ENCODE measurements at places on chromosomes 12 and 14.

- no peak for DNase-seq
Observed at GRCh38 chr14:36344211-36344610, 23.8 kb upstream of the MBIP start.

DNA sequence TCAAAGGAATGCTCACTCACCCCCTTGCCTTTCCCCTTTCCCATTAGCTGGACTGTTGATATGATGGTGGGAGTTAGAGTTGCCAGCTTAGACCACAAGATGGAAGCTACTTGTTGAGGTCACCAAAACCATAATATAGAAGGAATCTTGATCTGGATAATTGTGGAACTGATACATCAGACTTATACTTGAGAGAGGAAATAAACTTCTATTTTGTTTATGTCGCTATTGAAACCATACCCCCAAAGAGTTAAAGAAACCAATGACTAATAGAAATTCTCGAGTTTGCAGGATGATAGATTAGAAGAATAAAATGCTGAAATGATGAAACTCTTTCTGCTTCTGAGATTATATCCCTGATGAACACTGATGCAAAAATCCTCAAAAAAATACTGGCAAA is 37.9 kb downstream of the TDG start:
- no peak for DNase-seq

DNA sequence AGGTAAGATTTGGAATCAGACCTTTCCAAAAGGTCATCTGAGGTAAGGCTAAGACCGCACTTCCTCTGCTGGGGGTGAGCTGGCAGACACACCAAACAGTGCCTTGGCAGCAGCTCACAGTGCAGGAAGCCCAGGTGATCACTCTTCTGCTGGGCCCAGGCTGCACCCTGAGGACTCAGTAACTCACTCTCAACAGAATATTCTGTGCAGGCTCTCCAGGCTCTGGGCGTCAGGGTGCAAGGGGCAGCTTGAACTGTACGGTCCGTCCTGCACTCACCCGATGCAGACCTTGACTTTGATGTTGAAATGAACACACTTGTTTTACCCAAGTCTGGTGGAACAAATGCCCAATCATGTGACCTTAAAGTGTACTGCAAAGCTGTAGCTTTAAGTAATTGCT is 6.0 kb downstream of the ALKBH2 start:
- DNase-seq: no peak

DNA sequence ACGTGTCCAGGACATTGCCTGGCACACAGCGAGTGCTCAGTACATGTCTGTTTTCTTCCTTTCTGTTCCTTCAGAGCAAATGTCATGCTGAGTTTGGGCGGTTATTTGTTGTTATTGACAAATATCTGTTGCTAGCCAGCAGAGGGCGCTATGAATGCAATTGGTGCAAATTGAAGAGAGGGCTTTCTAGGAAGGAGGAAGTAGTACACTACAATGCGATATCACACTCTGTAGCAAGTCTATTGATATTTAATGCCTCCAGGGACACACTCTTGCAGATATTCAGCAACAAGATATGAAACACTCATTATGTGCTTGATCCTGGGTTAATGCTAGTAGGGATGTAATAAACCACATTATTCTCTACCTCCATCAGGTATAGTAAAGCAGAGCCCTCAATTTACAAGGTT is 267.3 kb upstream of the SRRM4 start:
- DNase-seq: no peak

DNA sequence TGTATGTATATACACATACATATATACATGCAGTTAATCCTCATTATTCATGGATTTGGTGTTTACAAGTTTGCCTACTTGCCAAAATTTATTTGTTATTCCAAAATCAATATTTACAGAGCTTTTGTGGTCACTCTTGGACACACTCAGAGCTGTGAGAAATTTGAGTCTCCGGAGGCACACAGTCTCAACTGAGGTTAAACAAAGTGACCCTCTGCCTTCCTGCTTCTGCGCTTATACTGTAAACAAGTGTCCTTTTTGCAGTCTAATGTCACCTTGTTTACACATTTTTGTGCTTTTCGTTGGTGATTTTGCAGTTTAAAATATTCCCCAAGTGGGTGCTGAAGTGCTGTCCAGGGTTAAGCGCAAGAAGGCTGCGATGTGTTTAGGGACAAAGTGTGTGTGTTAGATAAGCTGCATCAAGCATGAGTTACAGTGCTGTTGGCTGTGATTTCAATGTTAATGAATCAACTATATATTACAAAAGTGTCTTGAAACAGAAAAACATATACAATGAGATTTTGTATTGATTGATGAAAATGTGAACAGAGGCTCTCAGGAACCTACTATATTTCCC is 13.1 kb upstream of the LTA4H start:
- no peak for DNase-seq

- no peak for DNase-seq
Observed at GRCh38 chr12:124240493-124240892, 54.4 kb upstream of the RFLNA start.

- DNase-seq: no peak
Observed at GRCh38 chr12:57887631-57888408, 41.3 kb upstream of the CTDSP2 start.

DNA sequence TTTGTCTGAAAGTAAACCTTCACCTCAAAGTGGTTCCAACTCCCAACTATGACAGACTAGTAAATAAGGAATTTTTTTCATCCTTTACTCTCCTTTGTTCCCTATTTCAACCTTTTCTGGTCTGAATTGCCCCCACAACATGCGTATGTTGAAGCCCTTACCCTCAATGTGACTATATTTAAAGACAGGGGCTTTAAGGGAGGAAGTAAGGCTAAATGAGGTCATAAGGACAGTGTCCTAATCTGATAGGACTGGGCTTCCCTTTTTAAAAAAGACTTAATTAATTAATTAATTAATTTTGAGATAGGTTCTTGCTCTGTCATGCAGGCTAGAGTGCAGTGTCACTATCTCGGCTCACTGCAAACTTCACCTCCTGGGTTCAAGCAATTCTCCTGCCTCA is 86.3 kb downstream of the VCPKMT start:
- no peak for DNase-seq

DNA sequence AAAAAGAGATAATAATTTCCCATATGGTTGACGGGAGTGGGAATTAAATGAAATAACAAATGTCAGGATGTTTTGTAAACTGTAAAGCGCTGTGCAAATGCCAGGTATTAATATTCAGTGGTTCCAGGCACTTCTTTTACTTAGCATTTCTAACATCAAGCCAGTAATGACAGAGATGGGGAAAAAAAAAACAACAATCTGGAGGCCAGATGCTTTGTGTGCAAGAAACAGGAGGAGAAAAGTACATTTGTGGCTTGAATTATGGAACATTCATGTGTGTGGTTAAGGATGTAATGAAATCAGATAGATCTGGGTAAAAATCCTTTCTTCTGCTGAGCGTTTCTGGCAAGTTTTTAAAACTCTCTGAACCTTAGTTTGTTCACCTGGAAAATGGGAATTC is 509.6 kb downstream of the FUT8 start:
- DNase-seq: no peak

- no peak for DNase-seq
Observed at GRCh38 chr14:36254020-36254624, 66.3 kb downstream of the MBIP start.
